ENCODE measurements at places on chromosomes 3 and 15. TPM values are rescaled to one million over a fixed set of nuclear protein-coding genes. Genes with fewer than 3 reads are reported as not detected.

GRCh38 chr3:135176881-135177280 is 381.8 kb downstream of the EPHB1 start:
- H3K36me3 ChIP-seq: no peaks in the 10 kb centered on the region
- H3K4me3 ChIP-seq: no peak overlapping the region
- H3K27me3 ChIP-seq: no peaks in the 10 kb centered on the region
- no peak for DNase-seq
- no peaks in the 10 kb centered on the region for H3K4me1 ChIP-seq

GRCh38 chr3:155702745-155703591 is 41.9 kb downstream of the PLCH1 start:
- no peak overlapping the region for H3K27ac ChIP-seq
- no peak for DNase-seq
- H3K4me1 ChIP-seq: no peaks in the 10 kb centered on the region
- H3K27me3 ChIP-seq: no peaks in the 10 kb centered on the region
- no peak overlapping the region for H3K4me3 ChIP-seq
- no peaks in the 10 kb centered on the region for H3K36me3 ChIP-seq

- H3K27ac ChIP-seq: no peak overlapping the region
- no peak for DNase-seq
- H3K4me3 ChIP-seq: no peak overlapping the region
- H3K36me3 ChIP-seq: no peaks in the 10 kb centered on the region
- no peaks in the 10 kb centered on the region for H3K27me3 ChIP-seq
- no peaks in the 10 kb centered on the region for H3K4me1 ChIP-seq
Measured at GRCh38 chr3:155197786-155198185, 95.7 kb downstream of the STRIT1 start.

The CTXN2 gene
- not detected for total RNA-seq

- no peaks in the 10 kb centered on the region for H3K36me3 ChIP-seq
- no peaks in the 10 kb centered on the region for H3K4me1 ChIP-seq
- no peaks in the 10 kb centered on the region for H3K27me3 ChIP-seq
- no peak overlapping the region for H3K4me3 ChIP-seq
- H3K27ac ChIP-seq: no peak overlapping the region
Measured at GRCh38 chr3:24689353-24689752, 194.7 kb upstream of the THRB start.

- no peaks in the 10 kb centered on the region for H3K36me3 ChIP-seq
- no peak for DNase-seq
- H3K27me3 ChIP-seq: no peaks in the 10 kb centered on the region
- H3K4me3 ChIP-seq: no peak overlapping the region
- no peaks in the 10 kb centered on the region for H3K4me1 ChIP-seq
Measured at GRCh38 chr3:45381168-45381852, 7.1 kb upstream of the LARS2 start.

The GOLGA6L4 gene
- total RNA-seq: 2.4 TPM

GRCh38 chr15:33823119-33823518 is 145.2 kb upstream of the CHRM5 start:
- no peaks in the 10 kb centered on the region for H3K36me3 ChIP-seq
- no peak overlapping the region for H3K27ac ChIP-seq
- H3K4me1 ChIP-seq: no peaks in the 10 kb centered on the region
- no peak overlapping the region for H3K4me3 ChIP-seq

GRCh38 chr3:107956991-107957900 is 133.6 kb downstream of the CD47 start:
- no peaks in the 10 kb centered on the region for H3K36me3 ChIP-seq
- no peak overlapping the region for H3K4me3 ChIP-seq
- DNase-seq: no peak

DNA sequence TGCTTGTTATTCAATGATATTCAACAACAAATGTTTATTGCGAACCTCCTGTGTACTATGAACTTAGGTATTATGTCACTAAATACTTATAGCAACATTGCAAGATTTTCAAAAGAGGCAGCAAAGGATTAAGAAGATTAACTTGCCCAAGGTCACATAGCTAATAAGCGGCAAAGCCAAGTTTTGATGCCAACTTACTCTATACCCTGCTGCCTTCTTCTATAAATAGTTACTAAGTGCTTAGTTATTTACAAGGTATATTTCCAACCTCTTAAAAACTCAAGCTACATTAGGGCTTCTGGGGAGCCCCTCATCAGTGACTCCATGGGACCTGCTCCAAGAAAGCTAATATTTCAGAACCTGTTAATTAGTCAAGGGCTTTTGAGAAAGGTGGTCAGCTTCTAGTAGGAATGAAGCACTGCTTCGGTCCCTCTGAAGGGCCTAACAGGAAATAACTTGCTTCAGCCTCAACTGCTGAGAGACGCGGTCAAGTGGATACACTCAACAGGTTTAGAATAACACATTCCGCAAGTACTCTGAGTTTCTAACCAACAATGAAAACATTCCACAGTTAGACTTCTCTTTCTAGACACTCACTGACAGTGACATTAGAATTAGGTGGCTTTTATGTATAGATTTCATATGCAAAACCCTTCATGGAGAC is 125.5 kb downstream of the DGKG start:
- H3K4me3 ChIP-seq: no peak overlapping the region
- H3K4me1 ChIP-seq: peaks cover 6% of the 10 kb centered on the region
- H3K27me3 ChIP-seq: no peaks in the 10 kb centered on the region
- no peak overlapping the region for H3K27ac ChIP-seq

DNA sequence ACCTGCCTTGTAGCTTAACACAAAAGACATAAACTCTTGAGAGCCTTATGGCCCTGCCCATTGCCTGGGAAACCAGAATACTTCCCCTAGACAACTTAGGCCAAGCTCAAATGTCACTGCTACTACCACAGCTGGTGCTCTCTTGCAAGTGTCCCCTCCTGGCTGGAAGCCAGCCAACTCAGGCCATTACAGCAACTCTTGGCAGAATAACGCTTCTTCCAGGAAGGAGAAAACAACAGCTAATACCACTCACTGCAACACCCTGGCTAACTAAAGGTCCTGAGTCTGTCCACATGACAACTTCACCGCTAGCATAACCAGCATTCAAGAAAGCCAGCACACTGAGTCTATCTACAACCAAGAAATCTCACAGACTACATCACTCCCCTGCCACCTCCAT is 5.1 kb upstream of the B4GALT4 start:
- no peaks in the 10 kb centered on the region for H3K27me3 ChIP-seq
- no peak overlapping the region for H3K27ac ChIP-seq
- H3K4me3 ChIP-seq: no peak overlapping the region

- no peak overlapping the region for H3K4me3 ChIP-seq
- H3K36me3 ChIP-seq: no peaks in the 10 kb centered on the region
- no peaks in the 10 kb centered on the region for H3K27me3 ChIP-seq
- H3K27ac ChIP-seq: no peak overlapping the region
Measured at GRCh38 chr3:23619705-23620637, 185.8 kb upstream of the UBE2E1 start.

The GOLGA6D gene
- total RNA-seq: not detected
